ENCODE measurements at places on chromosomes 1 and 21. TPM values are rescaled to one million over a fixed set of nuclear protein-coding genes. Genes with fewer than 3 reads are reported as not detected.

The YBX1 gene
- 829 TPM for total RNA-seq

The APOBEC4 gene
- total RNA-seq: not detected

The SKI gene
- total RNA-seq: 80.3 TPM

DNA sequence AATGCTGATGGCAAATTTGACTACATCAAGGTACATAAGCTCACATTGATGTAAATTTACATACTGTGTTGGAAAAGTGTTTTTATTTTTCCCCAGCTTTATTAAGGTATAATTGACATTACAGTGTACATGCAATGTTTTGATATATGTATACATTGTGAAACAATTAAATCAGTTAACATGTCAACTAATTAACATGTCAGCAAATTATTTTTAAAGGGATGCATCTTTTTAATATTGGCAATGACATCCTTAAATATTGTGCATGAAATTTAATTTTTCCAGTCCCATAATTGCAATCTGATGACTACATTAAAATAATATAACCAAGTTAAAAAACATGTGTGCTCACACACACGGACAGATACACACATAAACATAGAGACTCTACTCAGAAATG is 9.4 kb downstream of the EFCAB7 start:
- H3K4me3 ChIP-seq: no peak overlapping the region
- H3K27ac ChIP-seq: no peak overlapping the region
- peaks cover 2% of the 10 kb centered on the region for H3K36me3 ChIP-seq
- no peak for DNase-seq

The TCHH gene
- total RNA-seq: not detected

The TFF3 gene
- total RNA-seq: 0.93 TPM

The KCNH1 gene
- not detected for total RNA-seq

DNA sequence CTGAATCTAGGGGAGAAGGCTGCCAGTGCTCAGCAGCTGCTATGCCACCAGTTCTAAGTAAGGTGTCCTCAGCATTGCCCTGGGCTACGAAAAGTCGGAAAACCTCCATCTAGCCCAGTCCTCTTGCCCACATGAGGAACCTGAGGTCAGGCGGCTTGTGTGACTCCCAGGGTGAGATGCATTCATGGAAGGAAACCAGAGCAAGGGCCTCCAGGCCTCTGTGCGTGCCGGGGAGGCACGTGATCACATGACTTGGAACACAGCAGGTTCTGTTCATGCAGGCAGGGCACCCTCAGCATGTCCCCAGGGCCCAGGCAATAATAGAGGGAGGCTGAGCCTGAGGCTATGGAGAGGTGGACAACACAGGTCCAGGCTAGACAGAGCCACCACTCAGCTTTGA is 312.5 kb upstream of the DUSP10 start:
- H3K27me3 ChIP-seq: no peaks in the 10 kb centered on the region
- H3K4me1 ChIP-seq: no peaks in the 10 kb centered on the region
- H3K4me3 ChIP-seq: no peak overlapping the region
- H3K27ac ChIP-seq: no peak overlapping the region
- no peak for DNase-seq

Measured in endothelial cell of umbilical vein (primary cell).